Karpas-422 (cell line): ENCODE measurements at places on chromosomes 12 and 14.

GRCh38 chr14:56581041-56581727, 1.6 kb downstream of the TMEM260 start:
- H3K4me1 ChIP-seq: peaks cover 38% of the 10 kb centered on the region
- H3K27ac ChIP-seq: 0 out of 2 replicates have a peak overlapping the region, but pooled peaks have one; percentile 15
- no peaks in the 10 kb centered on the region for H3K27me3 ChIP-seq
- peaks cover 4% of the 10 kb centered on the region; the same call in 1 of the 2 replicates for H3K36me3 ChIP-seq

GRCh38 chr14:56284641-56285040, 166.4 kb downstream of the PELI2 start:
- H3K36me3 ChIP-seq: no peaks in the 10 kb centered on the region
- DNase-seq: no peak
- H3K4me1 ChIP-seq: no peaks in the 10 kb centered on the region
- H3K27me3 ChIP-seq: no peaks in the 10 kb centered on the region
- no peak overlapping the region for H3K4me3 ChIP-seq

- no peaks in the 10 kb centered on the region for H3K36me3 ChIP-seq
- no peak for DNase-seq
- H3K4me3 ChIP-seq: no peak overlapping the region
- H3K27ac ChIP-seq: no peak overlapping the region
These were observed 215.5 kb downstream of the CRADD start for GRCh38 chr12:93892423-93893268.

- no peak overlapping the region for H3K4me3 ChIP-seq
- no peaks in the 10 kb centered on the region for H3K27me3 ChIP-seq
- peaks cover 6% of the 10 kb centered on the region for H3K4me1 ChIP-seq
- no peak for DNase-seq
These were observed 92.0 kb downstream of the NCOR2 start for GRCh38 chr12:124475295-124476010.

DNA sequence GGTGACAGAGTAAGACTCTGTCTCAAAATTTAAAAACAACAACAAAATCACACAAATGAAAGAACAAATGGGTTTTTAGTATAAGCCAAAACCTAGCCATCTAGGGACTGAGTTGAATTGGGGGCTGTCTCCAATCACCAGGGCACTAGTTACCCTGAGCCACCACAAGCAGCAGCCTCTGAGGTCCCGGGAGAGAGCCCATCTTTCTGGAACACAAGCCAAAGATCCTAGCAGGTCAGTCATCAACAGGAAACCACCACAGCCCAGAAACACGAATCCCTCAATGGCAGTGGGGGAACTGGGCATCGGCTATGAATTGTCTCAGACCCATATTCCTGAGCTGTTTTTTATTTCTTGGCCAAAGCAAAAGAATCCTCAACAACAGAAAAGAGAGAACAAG, 75.3 kb downstream of the KDM2B start:
- H3K36me3 ChIP-seq: no peaks in the 10 kb centered on the region
- H3K27ac ChIP-seq: no peak overlapping the region
- H3K4me1 ChIP-seq: no peaks in the 10 kb centered on the region
- no peak overlapping the region for H3K4me3 ChIP-seq

- H3K27me3 ChIP-seq: no peaks in the 10 kb centered on the region
- DNase-seq: no peak
- no peaks in the 10 kb centered on the region for H3K4me1 ChIP-seq
- H3K4me3 ChIP-seq: no peak overlapping the region
- no peaks in the 10 kb centered on the region for H3K36me3 ChIP-seq
These were observed 291.1 kb upstream of the TBX3 start for GRCh38 chr12:114974826-114975639.

DNA sequence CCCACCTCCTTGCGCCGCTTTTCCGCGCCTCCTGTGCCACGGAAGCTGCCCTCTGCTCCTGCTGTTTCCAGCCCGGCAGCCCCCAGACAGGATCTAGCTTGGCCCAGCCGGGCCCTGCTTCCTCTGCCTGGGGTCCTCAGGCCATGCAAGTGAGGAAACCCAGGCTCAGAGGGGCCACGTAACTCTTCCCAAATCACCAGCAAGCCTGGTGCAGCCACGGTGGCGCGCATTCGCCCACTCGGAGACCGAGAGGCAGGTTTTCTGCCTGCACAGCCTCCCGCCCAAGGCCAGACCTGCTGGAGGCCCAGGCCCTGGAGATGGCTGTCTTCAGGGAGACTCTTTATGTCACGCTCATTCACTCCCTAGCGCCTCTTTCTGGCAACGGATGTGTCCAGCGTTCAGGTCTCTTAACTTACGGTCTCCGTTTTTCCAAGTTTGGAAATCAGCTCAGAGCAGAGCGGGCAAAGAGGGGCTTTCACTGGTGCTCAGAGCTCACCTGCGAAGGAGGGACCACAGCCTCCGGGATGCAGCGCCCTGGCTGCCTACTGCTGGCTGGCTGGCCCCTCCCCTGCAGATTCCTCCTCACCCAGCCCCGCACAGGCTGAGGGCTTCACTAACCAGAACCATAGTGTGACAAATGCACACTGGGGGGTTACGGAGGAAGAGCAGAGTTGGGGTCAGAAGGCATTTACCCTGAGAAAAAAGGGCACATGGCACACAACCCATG, 20.6 kb upstream of the CEP170B start:
- H3K36me3 ChIP-seq: no peaks in the 10 kb centered on the region
- no peak overlapping the region for H3K4me3 ChIP-seq
- no peak for DNase-seq
- H3K27ac ChIP-seq: no peak overlapping the region
- H3K4me1 ChIP-seq: peaks cover 3% of the 10 kb centered on the region; the same call in 1 of the 2 replicates

DNA sequence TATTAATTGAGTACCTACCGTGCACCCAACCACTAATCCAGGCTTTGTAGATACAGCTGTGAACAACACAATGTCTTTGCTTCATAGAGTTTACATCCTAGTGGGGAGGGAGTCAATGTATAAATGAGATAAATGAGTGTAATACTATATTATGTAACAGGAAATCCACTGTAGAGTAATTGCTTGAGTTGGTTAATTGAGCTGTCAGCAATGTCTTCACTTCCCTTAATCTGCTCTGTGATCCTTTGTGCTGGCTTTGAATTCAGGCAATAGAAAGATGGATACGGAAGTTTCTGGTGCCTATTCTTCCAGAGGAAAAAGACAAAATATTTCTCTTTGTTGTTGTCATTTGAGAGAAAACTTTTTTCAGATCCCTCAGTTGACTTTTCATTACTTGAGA, 104.0 kb upstream of the SLC16A7 start:
- H3K4me1 ChIP-seq: no peaks in the 10 kb centered on the region
- no peaks in the 10 kb centered on the region for H3K36me3 ChIP-seq
- no peaks in the 10 kb centered on the region for H3K27me3 ChIP-seq
- H3K27ac ChIP-seq: no peak overlapping the region

DNA sequence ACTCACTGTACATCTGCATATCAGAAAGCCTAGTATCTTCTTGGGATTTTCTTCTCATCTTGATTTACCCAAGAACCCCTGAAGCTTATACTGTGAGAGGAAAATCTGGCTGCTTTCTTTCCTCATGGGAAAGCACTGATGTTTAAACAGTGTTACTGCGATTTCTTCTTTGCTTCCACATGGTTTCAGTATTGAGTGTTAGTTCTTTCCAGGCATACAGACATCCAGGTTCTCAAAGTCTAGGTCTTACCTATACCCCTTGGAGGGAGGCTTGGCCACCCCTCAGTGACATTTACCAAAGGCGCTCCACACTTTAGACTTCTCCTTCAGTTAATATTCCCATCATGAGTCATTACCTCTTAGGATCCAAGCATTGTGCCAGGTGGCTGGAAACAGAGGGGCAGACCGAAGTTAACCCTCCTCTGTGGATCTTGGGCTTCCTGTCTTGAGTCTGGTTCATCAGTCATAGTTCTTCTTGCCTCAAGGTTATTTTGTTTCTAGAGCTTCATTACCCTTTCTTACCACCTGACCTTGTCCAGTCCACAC, 79.1 kb downstream of the TMEM117 start:
- peak; percentile 57 for DNase-seq
- no peaks in the 10 kb centered on the region for H3K36me3 ChIP-seq
- H3K4me1 ChIP-seq: no peaks in the 10 kb centered on the region
- 0 out of 2 replicates have a peak, but pooled peaks cover 2% of the 10 kb centered on the region for H3K27me3 ChIP-seq

GRCh38 chr14:105337966-105338741, 23.6 kb downstream of the PACS2 start:
- no peaks in the 10 kb centered on the region for H3K4me1 ChIP-seq
- no peak overlapping the region for H3K27ac ChIP-seq
- no peak overlapping the region for H3K4me3 ChIP-seq
- no peaks in the 10 kb centered on the region for H3K36me3 ChIP-seq

GRCh38 chr14:26598672-26599131, 869 bp upstream of the NOVA1 start:
- no peak overlapping the region for H3K27ac ChIP-seq
- H3K4me1 ChIP-seq: no peaks in the 10 kb centered on the region
- no peak overlapping the region for H3K4me3 ChIP-seq

- H3K4me3 ChIP-seq: no peak overlapping the region
- H3K36me3 ChIP-seq: no peaks in the 10 kb centered on the region
- no peaks in the 10 kb centered on the region for H3K27me3 ChIP-seq
- H3K27ac ChIP-seq: no peak overlapping the region
- no peak for DNase-seq
These were observed 117.3 kb upstream of the PZP start for GRCh38 chr12:9325471-9325870.

GRCh38 chr12:80892597-80893445, 44.9 kb downstream of the LIN7A start:
- H3K36me3 ChIP-seq: no peaks in the 10 kb centered on the region
- H3K4me3 ChIP-seq: no peak overlapping the region
- no peaks in the 10 kb centered on the region for H3K27me3 ChIP-seq
- H3K4me1 ChIP-seq: peaks cover 7% of the 10 kb centered on the region

- peaks cover 14% of the 10 kb centered on the region for H3K4me1 ChIP-seq
- peaks cover 3% of the 10 kb centered on the region; the same call in 1 of the 2 replicates for H3K27me3 ChIP-seq
- no peak overlapping the region for H3K27ac ChIP-seq
- H3K36me3 ChIP-seq: no peaks in the 10 kb centered on the region
These were observed 718 bp downstream of the PACS2 start for GRCh38 chr14:105315211-105315721.

DNA sequence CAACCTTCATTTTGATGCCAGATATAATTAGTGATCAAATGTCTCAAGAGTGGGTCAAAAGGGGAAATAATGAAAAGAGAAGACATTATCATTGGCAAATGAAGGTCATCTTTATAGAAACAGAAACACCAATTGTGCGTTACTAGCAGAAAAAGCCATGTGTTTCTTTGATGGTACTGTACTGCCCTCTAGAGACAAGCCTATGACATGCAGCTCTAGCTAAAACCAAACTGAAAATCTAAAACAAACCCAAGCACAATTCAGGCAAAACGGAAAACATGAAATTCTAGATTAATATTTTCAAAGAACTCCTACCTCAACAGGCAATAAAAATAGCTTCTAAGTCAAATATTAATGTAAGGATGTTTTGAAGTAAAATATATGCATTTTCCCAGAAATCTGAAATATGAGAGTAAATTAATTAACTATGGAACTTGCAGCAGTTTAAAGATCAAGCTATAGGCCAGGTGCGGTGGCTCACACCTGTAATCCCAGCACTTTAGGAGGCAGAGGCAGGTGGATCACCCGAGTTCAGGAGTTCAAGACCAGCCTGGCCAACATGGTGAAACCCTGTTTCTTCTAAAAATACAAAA, 115.4 kb downstream of the KLHL28 start:
- no peak overlapping the region for H3K27ac ChIP-seq
- H3K4me1 ChIP-seq: peaks cover 4% of the 10 kb centered on the region
- DNase-seq: peak; percentile 88
- H3K27me3 ChIP-seq: no peaks in the 10 kb centered on the region
- peak overlapping the region; percentile 36; the same call in 1 of the 2 replicates for H3K4me3 ChIP-seq
- no peaks in the 10 kb centered on the region for H3K36me3 ChIP-seq

DNA sequence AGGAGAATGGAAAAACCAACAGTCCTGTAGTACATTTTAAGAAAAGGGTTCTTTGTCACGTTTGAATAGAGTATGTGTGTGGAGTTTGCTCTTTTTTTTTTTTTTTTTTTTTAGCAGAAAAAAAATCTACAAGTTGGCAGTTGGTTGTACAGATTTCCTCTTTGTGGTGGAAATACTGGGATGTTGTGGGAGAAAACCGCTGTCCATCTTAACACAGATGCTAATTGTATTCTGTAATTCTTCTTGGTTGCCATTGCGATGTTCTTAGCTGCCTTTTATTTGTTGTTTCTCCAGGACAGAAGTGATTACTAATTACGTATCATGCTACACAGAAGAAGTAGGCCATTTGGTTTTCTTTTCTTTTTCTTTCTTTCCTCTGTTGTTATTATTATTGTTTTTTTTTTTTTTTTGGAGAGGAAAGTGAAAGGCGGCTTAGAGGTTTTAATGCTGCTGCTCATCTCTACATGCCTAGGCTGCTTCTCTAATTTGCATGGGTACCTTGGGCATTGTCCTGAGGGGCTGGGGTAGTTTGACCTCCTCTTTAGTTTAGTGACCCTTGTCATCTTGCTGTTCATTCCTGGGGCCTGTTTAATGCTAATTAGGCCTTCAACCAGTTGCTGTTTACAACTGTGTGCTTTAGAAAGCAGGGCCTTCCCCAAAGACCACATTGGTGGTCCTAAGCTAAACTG, 94.7 kb downstream of the TMTC2 start:
- no peaks in the 10 kb centered on the region for H3K27me3 ChIP-seq
- DNase-seq: no peak
- H3K4me3 ChIP-seq: no peak overlapping the region
- no peaks in the 10 kb centered on the region for H3K36me3 ChIP-seq

GRCh38 chr14:75519826-75520728, 2.2 kb upstream of the BATF start:
- H3K27ac ChIP-seq: no peak overlapping the region
- no peak overlapping the region for H3K4me3 ChIP-seq
- H3K27me3 ChIP-seq: no peaks in the 10 kb centered on the region
- peaks cover 19% of the 10 kb centered on the region for H3K4me1 ChIP-seq
- no peaks in the 10 kb centered on the region for H3K36me3 ChIP-seq
- DNase-seq: no peak

- H3K36me3 ChIP-seq: peaks cover 7% of the 10 kb centered on the region
- H3K27me3 ChIP-seq: no peaks in the 10 kb centered on the region
- no peak overlapping the region for H3K4me3 ChIP-seq
- peaks cover 50% of the 10 kb centered on the region for H3K4me1 ChIP-seq
These were observed 88.3 kb downstream of the GTF2A1 start for GRCh38 chr14:81132468-81132867.

DNA sequence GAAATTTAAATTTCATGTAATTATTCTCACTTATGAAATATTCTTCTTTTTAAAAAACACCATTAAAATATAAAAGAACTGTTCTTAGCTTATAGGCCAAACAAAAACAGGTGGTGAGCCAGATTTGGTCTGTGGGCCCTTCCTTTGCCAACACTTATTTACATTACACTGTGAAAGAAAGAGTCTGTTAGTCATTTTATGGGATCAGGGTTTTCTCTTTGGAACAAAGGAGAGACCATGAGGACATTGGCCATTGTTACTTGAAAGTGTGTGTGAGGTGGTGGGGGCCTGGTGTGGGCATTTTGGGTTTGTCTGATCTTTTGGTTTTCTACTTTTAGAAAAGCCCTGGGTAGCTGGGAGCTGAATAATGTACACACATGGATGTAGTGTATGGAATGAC, 62.7 kb downstream of the TTC6 start:
- H3K4me3 ChIP-seq: no peak overlapping the region
- H3K36me3 ChIP-seq: peaks cover 3% of the 10 kb centered on the region; the same call in 1 of the 2 replicates
- H3K4me1 ChIP-seq: peaks cover 13% of the 10 kb centered on the region
- no peak overlapping the region for H3K27ac ChIP-seq
- no peak for DNase-seq
- peaks cover 3% of the 10 kb centered on the region; the same call in 1 of the 2 replicates for H3K27me3 ChIP-seq

GRCh38 chr14:61244009-61244408, 37.1 kb downstream of the TMEM30B start:
- no peaks in the 10 kb centered on the region for H3K27me3 ChIP-seq
- peak; percentile 93 for DNase-seq
- peaks cover 5% of the 10 kb centered on the region; the same call in 1 of the 2 replicates for H3K36me3 ChIP-seq
- H3K4me3 ChIP-seq: no peak overlapping the region
- H3K4me1 ChIP-seq: peaks cover 58% of the 10 kb centered on the region
- H3K27ac ChIP-seq: peak overlapping the region; percentile 94

- H3K4me3 ChIP-seq: no peak overlapping the region
- no peaks in the 10 kb centered on the region for H3K4me1 ChIP-seq
- H3K27ac ChIP-seq: no peak overlapping the region
- H3K36me3 ChIP-seq: no peaks in the 10 kb centered on the region
- no peaks in the 10 kb centered on the region for H3K27me3 ChIP-seq
- no peak for DNase-seq
These were observed 210.4 kb downstream of the ETV6 start for GRCh38 chr12:11859705-11860425.
